CD4-positive, alpha-beta T cell treated with Interleukin-4 for 4 hours (primary cell): ENCODE measurements at places on chromosomes 4 and X.
A peak's percentile ranks its signal among the peaks of the same experiment; 100 is the strongest.

DNA sequence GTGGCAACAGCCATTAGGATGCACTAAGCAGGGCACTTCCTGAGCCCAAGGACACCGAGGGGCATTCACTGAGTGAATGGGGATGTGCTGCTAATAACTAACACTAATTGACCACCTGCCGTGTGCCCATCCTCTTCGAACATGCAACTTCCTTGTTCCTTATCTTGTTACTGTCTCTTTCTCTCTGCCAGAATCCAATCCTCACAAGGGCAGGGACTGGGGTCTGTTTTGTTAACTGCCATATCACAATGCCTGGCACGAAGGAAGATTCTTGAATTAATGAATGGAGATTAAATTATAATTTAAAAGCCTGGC is 1.3 kb downstream of the ERAS start:
- no peak for DNase-seq

GRCh38 chrX:56498756-56499155 is 64.7 kb upstream of the UBQLN2 start:
- no peak for DNase-seq

DNA sequence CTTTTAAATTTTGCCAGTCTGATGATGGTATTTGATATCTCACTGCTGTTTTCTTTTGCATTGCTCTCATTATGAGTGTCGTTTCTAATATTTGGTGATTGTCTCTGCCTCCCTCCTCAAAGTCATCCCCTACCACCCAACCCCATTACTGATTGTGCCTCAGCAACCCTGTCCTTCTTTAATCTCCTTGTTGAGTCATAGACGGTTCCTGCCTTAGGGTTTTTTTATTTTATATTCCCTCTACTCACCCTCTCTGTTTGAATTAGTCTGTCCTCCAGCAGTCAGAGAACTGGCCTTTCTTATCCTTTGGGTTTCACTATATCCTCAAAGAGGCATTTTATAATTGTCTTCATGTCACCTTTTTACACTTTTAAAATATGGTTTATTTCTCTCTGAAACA is 409.3 kb upstream of the CPEB2 start:
- DNase-seq = no peak

DNA sequence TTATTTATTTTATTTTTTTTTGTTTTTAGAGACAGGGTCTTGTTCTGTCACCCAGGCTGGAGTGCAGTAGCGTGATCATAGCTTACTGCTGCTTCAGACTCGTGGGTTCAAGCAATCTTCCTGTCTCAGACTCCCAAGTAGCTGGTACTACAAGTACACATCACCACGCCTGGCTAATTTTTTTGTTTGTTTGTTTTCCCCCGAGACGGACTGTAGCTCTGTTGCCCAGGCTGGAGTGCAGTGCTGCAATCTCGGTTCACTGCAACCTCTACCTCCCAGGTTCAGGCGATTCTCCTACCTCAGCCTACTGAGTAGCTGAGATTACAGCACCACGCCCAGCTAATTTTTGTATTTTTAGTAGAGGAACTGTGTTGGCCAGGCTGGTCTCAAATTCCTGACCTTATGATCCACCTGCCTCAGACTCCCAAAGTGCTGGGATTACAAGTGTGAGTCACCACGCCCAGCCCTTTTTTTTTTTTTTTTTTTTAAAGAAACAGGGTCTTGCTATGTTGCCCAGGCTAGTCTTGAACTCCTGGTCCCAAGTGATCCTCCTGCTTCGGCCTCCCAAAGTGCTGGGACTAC is 32.2 kb downstream of the COPS4 start:
- DNase-seq = no peak

- no peak for DNase-seq
Observed at GRCh38 chrX:116756958-116757357, 294.2 kb upstream of the CT83 start.

GRCh38 chrX:153598541-153599191 is at the start of gene CCNQ:
Gene CCNQ, minus strand, starts transcription at chrX:153599139. Its CDS starts 66 bp downstream, at chrX:153599073.
- DNase-seq = no peak

DNA sequence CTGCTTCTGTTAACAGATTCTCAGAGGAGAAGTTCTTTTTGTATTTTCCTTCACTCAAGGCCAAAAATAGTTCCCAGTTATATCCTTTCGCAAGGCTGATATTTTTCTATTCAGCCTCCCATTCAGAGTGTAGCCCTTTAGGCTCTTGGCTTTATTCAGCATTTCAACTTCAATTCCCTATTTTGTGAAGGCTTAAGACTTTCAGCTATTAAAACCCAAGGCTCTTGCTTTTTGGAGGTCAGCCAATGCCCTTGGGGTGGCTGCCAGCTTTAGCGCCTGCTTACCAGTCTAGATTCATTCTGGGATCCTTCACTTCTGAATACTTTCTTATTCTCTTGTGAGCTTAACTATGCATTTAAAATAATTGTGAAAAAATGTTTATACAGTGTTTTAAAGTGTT is 57.3 kb upstream of the ADGRA3 start:
- DNase-seq = no peak

DNA sequence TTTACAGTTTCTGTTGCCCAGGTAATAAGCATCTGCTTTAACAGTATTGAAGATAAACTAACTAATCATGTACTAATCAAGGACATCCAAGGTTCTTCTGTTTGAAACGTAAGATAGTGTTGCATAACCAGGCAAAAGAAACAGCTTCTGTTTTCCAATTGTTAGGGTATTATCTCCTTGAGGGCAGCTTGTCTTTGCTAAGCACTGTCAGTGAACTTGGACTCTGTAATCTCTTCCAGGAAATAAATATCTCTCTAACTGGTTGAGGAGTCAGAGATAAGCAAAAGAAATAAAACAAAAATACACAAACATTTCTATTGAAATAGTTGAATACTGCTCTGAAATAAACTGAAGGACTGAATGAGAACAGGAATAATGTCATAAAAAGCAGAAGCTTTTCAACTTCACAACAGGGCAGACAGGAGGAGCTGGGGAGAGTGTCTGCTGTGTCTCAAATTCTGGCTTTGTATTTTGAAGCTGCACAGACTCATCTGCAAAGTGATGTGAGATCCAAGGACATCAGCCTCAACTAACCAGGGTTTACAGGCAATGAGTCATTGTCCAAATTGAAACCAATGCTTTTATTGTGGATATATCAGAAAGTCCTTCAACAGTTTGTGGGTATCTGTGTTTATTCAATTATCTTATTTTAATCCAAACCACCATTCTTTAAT is 1253.0 kb upstream of the PCDH7 start:
- DNase-seq = no peak

DNA sequence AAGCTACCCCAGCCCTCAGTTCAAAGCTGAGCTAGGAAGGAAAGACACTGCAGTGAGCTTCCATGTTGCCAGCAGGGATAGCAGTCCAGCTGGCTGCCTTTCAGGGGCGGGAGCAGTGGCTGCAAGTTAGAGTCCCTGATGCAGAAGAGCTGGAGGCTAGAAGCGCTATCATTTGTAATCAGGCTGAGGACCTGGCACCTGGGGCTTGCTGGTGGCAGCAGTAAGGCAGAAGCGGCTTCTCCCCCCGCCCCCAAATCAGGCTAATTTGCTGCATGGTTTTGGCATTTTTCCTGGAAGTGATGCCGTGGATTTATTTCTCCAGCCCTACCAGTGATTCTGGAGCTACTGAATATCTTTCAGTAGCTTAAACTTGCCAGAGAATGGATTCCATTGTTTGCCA is 203.3 kb downstream of the CLCN4 start:
- DNase-seq = no peak

DNA sequence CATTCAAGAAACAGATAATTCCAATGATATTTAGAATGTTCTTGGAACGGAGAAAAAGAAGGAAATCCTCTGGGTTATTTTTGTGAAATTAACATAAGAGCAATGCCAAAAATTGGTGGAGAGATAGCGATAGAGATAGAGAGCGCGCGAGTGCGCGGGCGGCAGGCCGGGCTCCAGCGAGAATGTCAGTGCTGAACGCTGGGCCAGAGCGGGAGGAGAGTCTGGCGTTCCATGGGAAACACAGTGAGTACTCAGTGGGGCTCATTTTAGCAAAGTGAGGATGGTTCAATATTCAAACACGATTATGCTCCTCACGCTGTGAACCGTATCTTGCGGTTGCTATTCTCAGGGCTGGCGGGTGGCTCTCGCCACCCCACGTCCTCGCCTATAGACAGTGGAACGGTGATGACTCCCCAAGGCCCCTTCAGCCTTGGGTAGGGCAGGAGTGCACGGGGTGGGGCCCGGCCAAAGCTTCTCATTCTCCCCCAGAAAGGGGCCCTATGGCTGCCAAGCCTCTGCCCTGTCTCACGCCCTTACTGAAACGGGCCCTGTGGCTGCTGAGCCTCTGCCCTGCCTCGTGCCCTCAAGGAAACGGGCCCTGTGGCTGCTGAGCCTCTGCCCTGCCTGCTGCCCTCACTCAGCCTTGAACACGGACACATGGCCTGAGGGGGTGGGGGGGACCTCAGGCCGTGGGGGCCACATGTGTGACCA is 16.9 kb downstream of the CPLX1 start:
- DNase-seq = no peak

GRCh38 chr4:126697748-126698147 is 935.0 kb upstream of the INTU start:
- no peak for DNase-seq

DNA sequence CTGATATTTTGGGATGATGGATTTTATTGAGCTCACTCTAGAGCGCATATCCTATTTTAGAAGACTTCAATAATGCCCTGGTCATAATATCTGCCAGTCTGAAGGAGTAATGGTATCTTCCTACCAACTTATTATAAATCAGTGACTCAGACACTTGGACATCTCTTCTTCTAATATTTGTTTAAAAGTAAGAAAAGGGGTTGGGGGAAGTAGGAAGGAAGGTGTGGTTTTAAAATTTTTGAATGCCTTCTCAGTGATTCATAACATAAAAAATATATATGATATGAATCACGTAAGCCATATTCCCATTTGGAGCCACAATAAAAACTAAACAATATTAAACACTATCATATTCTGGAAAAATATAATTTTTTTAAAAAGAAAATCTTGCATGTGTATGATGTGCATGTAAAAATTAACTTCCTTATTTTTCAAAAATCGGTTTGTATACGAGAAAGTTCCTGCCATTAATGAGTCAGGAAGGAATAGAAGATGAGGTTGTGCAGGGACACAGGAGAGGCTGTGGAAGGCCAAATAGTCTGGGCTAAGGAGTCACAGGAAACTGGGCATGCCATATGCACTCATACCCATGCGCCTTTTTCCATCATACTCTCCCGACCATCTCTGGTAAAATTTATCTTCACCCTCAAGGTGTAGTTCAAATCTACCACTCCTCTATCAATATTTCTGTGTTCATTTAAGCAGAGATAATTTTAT is 286.5 kb downstream of the EPHA5 start:
- DNase-seq = no peak

DNA sequence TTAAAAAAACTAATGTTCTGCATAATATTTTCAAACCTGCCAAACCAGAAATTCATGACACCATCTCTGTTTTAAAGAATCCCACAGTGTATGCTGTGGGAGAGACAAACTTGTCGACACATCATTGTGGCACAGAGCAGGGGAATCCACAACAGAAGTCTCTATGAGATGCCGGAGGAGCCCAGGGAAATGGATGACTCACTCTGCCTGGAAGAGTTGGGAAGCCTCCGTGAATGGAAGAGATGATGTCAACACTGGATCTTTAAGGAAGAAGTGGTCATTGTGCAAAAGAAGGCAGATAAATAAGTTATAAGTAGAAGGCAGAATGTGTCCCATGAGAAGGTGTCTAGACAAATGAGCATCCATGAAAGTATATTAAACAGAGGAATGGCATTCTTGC is 595.1 kb downstream of the RAB28 start:
- DNase-seq = no peak

- no peak for DNase-seq
Observed at GRCh38 chrX:97844161-97844560, 960.5 kb downstream of the RPA4 start.

DNA sequence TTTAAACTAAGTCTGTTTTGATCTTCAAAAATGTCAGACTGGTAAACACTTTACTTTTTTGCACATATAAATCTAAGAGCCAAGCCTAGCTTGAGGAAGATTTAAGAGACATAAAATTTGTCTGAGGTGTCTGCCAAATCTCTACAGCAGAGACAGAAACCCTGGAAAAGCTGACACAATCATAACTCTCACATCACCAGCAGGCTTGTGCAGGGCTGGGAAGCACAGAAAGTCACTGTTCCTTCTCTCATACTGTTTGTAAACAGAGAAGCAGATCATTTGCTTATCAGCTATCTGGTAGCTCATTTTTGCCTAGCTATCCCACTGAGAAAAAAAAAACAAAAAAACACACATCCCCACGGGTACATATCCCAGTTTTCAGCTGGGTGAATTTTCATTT is 7.0 kb downstream of the ENOX2 start:
- DNase-seq = no peak

GRCh38 chr4:160510928-160511327 is 1408.0 kb downstream of the RAPGEF2 start:
- no peak for DNase-seq

DNA sequence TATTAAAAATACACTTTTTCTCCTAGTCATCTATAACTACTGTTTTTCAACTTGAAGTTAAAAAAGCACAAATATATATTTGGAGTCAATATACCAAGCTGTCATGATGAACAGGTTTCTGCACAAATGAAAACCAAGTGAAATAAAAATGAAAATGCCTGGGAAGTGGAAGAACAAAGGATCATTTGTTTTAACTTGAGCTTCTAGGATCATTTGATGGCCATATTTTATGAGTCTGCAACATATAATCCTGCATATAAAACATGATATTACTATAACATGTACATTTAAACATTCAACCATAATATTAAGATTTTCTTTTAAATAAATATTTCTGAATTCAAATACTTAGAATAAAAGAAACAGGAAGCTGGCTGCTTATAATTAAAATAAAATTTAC is 8.5 kb upstream of the ARHGEF38 start:
- no peak for DNase-seq

- DNase-seq = peak; percentile 13
Observed at GRCh38 chrX:78653118-78653822, 5.9 kb downstream of the RTL3 start.

DNA sequence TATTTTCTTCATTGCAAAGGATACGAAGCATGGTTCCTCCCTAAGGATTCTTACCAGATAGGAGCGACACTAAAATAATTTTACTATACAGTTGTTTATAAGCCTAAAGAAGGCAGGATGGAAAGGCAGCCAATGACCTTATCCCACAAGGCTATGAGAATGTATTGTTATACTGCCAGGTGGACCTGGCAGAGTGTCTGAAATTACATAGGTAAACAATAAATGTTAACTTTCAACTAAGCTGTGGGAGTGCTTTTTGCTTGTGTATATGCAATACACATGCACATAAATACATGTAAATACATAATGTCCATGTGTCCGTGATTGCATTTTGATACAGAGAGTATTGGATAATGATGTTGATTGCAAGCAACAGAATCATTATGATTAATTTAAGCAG is 850.6 kb downstream of the CENPC start:
- DNase-seq = no peak

DNA sequence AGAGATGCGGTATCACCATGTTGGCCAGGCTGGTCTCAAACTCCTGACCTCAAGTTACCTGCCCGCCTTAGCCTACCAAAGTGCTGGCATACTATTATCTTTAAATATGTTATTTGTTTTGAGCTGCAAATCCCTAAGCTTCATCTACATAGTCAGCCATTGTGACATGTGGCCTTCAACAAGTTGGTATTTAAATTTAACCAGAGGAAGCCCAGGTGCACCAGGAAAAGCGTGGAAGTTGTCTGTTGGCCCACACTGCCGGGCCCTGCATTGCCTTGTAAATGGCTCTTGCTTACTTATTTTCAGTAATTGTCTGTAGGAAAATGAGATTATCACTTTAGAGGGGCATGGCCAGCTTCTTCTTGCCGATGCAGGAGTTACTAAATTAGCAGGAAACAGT is 6.0 kb downstream of the WWC2 start:
- no peak for DNase-seq

GRCh38 chrX:28550331-28550872 is 36.8 kb upstream of the IL1RAPL1 start:
- DNase-seq = no peak
